ENCODE measurements at places on chromosomes 3 and 15. TPM values are rescaled to one million over a fixed set of nuclear protein-coding genes. Genes with fewer than 3 reads are reported as not detected.

SCAMP5 gene
- 21.6 TPM for polyA plus RNA-seq

- DNase-seq: no peak
Observed at GRCh38 chr15:29612096-29612495, 210.2 kb downstream of the TJP1 start.

FANCD2OS gene
- polyA plus RNA-seq: not detected

DNA sequence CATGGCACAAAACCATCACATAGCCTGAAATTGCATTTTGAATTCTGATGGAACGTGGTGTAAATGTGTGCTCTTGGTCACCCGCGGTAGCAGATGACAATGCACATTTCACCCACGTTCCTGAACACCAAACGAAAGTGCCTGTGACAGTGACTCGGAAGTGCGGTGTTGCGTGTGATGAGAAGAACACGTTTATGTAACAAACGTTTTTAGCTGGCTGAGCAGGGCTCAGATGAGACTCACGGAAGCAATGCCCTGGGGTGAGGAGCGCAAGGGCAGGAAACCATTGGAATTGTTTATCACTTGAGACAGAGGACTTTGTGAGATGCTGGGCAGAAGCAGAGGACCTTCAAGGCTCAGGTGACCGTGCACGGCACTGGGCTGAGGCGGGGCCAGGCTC is 449.2 kb upstream of the CFAP20DC start:
- no peak for DNase-seq

DNA sequence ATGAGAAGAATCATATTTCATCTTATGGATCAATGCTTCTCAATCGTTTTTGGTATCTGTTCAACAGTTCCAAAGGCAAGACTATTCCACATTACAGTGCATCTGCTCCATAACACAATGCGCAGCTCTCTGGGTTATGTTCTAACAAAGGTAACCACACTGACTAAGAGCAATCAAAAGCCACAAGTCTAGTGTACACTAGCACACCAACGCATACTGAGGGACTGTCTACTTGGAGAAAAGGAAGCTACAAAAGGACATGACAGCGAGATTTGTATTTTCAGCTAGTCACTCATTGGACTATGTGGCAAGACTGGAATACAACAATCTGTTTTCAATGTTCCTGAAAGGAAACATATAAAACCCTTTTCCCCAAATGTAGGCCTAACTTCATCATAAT is 35.8 kb downstream of the SETD2 start:
- DNase-seq: no peak

DNA sequence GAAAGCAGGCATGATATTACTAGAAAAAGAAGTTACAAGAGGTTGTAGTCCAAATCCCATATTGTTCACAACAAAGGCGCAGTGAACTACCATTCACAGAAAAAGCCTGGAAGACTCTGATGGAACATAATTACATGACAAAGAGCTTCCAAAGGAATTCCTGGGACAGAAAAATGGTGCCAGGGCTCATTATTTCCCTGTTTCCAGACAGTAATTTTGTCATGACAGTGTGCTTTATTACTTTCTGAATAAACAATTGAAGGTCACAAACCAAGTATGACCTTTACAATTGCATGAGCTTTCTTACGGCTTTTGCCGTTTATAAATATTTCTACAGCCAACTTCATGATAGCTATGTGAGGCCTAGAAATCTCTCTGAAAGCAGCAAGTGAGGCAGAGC is 61.0 kb downstream of the CYFIP1 start:
- DNase-seq: no peak

DNA sequence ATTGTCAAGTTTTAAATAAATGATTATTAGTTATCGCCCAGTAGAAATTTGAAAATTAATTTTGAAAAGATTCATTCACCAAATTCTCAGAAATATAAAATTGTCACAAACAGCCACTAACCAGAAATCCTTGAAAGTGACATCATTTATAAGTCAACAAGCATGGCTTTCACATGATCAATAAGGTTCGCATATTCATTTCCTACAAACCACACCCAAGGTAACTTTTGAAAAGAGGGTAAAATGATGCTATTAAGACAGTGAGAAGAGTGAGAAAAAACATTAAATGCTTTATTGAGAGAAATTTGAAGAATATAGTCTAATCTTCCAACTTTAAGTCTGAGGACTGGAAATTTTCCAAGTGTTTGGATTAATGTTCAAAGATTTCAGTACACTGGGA is 263.6 kb upstream of the ALCAM start:
- DNase-seq: no peak

DNA sequence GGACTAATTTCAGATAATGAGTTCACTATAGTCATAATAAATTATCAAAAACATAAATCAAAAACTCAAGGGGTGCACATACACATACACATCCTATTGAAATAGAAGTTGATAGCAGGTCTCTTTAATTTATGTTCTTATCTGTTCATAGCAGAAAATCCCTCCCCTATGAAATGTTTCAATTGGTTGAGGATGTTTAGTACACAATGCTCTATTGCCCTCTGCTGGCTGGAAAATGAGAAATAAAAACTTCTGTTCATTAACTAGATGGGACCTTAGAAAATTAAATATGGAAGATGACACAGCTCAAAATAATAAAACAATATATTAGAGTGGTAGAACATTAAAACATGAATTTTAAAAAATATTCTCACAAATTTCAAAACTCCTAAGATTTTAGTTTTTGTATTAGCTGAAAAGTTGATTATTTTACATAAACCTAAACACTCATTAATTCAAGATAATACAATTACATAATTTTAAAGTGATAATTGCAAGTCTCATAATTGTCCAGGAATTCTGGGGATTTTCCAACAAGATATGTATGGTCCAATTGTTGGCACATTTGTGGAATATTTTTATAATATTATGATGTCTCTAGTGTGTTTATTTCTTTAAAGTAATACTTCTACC is 735.0 kb downstream of the ROBO1 start:
- no peak for DNase-seq

- DNase-seq: no peak
Observed at GRCh38 chr15:85142312-85142711, 160.7 kb downstream of the PDE8A start.

ROPN1 gene
- polyA plus RNA-seq: not detected

GRCh38 chr3:124628863-124629262 is 101.4 kb upstream of the UMPS start:
- DNase-seq: no peak

DNA sequence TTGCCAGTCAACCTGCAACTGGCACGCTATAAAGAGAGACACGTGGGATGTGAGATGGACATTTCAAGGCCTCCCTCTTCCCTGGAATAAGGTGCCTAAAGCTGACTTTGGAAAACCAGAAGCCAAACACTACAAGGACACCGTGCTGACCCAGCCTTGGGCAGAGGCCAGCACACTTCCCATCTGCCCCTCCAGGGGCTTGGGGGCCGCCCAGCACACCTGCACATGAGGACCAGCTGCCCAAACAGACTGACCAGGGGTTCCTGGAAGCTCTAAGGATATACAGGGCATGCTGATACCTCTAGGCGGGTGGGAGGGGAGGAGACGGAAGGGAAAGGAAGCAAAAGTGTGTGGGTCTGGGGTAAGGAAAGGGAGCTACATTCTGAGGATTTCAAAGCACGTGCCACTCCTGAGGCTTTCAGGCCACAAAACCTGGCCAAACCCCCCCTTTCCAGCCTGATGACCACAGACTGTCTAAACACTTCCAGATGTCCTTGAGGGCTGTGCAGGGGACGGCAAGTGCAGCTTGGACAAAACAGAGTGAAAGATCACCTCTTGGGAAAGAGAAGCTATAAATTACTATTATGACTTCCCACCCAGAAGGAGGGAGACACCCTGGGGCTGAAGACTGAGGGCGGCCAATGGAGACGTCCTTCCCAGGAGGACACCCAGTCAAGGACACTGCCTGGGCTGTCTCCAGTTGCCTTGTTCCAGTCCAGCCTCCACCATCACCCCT is 57.9 kb downstream of the ADCY5 start:
- DNase-seq: no peak

DNA sequence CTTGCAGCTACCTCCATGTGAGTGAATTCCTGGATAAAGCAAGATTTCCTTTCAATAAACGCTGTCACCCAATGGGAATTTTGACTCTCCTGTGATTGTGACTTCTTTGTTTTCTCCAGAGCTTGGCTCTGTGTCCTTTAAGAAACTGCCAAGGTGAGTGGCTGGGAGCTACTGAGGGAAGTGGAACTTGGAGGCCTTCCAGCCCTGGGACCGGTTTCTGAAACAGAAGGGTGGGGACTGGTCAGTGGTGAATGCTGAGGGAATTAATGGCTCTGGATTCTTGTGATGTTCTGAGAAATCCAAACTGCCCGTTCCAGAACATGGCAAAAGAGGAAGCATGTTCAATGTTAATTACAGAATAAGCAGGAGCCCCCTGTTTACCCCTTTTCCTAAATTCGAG is 41.1 kb upstream of the MYZAP start:
- DNase-seq: no peak

- no peak for DNase-seq
Observed at GRCh38 chr15:91844341-91844740, 9.2 kb upstream of the SLCO3A1 start.

DNA sequence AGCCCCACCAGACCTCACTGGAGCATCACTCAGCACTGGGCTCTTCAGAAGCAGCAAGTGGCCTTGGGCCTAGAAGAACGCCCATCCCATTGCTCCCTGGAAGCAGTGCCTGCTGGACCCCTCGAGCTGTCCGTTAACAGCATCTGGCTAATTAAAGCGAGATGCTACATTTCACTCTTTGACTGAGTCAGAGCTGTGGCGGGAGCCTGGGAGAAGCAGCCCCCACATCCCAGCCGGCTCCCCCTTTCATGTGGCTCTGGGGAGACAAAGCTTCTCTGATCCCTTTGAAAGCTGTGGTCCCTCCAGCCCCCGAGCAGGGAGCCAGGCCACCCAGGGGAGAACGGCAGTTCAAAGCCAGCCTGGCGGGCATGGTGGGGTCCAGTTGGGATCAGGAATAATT is 103.7 kb downstream of the MEGF11 start:
- no peak for DNase-seq

OR4M2 gene
- polyA plus RNA-seq: not detected

GRCh38 chr15:31307270-31308184 is 19.1 kb upstream of the KLF13 start:
- DNase-seq: no peak

GRCh38 chr15:99283717-99284116 is 32.4 kb downstream of the LRRC28 start:
- no peak for DNase-seq

DNA sequence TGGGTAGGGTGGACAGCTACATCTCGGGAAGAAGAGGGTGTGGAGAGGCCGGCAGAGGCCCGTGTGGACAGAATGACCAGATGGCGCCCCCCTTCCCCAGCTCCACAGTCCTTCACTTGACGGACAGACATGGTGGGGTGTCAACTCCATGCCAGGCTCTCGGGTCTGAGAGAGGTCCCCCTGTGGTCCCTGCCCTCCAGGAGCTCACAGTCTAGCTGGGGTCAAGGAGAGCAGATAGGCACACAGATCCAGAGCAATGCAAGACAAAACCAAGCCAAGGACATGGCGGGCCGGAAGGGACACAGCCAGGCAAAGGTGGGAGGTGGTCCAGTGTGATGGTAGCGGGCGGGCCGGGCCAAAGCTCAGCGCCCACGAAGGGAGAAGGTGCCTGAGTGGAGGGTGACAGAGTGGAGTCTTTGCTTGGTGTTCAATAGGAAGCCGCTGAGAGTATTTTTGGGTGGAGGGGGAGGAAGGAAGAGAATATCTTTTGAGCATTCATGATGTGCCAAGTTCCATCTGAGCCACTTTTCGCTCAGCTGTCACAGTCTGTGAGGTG is 72.1 kb upstream of the SEC13 start:
- DNase-seq: no peak

STXBP5L gene
- 0.32 TPM for polyA plus RNA-seq

SYNPR gene
- polyA plus RNA-seq: 0.12 TPM

Measured in right renal cortex interstitium (tissue), 3 donors.